ENCODE measurements at places on chromosomes 2 and 18. TPM values are rescaled to one million over a fixed set of nuclear protein-coding genes. Genes with fewer than 3 reads are reported as not detected.

The ZNF236 gene
- polyA plus RNA-seq = 12.4 TPM

The TUBB8B gene
- 1.2 TPM for polyA plus RNA-seq

The ZNF514 gene
- polyA plus RNA-seq = 37.1 TPM

The PFN4 gene
- polyA plus RNA-seq = 3.7 TPM

The BOLL gene
- polyA plus RNA-seq = not detected

All from right lung (tissue), 10 donors.